NCI-H345 (cell line): ENCODE measurements at places on chromosomes 1 and 21.

DNA sequence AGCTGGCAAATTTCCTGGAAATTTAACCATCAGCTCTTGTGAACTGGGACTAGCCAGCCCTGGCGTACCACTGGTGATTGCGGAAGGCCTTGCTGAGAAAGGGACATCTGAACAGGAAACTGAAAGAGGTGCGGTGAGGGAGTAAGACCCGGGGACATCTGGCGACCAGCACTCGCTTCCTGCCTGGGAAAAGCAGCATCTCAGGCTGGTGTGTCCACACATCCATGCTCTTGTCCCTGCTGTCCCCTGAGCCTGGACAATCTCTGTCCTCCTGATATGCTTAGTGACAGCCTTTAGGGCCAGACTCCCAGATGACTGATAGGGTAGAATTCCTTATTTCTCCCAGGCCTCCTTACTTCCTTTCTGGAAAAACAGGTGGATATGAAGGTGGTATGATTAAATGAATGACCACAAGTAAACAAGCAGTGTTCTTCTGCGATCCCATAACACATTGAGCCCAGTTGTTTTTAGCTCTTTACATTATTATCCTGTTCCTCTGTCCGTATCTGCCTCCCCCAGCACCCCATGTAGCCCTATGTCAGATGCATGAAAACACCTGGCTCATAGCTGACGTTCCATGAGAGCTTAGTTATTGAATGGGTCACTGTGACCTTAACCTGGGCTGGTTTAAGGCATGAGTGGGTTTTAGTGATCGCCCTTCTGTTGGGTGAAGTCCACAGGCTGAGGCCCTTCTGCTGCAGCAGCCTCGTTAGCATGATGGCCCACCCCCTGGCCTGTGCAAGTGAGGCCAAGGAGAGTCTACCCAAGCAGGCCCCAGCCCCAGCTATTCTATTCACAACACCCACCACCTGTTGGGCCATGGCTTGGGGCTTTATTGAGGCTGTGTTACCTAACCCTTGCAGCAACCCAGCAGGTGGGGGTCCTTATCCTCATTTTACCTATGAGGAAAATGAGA lies 76.1 kb upstream of the GADD45A start:
- DNase-seq: no peak

DNA sequence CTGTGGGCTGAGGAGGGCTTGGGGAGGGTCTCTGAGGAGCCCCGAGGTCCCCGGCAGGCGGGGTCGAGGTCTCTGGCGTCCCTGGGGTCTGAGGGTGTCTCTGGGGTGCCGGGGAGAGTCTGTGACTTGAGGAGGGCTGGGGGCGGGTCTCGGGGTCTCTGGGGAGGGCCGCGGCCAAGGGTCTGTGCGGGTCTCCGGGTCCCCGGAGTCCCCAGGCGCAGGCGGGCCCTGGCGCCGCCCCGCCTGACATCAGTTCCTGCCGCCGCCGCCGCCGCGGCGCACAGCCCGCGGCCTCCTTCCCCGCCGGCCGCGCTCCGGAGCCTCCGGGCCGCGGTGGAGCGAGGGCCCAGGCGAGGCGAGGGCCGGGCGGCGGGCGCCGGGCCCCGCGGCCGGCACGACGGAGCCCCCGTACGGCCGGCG lies at the start of gene PLEKHM2:
PLEKHM2 (plus strand) TSS at position 279 of the 420 bp plus-strand sequence. CDS start 239 bp downstream, outside the sequence.
- DNase-seq: peak; percentile 41

DNA sequence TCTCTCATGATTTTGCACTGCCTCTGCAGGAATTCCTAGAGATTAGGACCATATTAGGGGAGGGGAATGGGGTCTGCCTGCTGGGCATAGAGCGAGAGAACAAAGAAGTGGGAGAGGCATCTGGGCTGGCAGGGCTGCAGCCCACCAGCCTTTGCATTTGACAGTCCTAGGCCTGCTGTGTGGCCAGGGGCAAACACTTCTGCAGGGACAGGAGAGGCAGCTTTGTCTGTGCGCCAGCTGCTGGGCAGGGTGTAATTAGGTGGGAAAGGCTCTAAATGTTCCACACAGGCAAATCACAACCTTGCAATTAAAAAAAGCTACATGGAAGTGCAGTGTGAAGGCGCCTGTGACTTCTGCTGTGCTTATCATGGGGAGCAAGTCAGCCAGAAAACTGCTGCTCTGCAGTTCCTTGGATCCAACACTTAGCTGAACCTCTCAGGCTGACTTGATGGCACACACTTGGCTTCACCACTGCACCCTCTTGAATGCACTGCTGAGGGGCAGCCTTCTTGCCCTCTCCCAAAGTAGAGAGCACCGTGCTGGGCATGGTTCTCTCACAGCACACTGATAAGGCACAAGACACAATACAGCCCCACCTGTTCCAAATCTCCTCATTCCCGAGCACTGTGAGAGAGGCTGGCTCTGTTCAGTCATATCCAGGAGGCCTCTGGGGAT lies 73.6 kb upstream of the TLR5 start:
- no peak for DNase-seq

GRCh38 chr1:206715552-206716158 lies 30.9 kb downstream of the MAPKAPK2 start:
- DNase-seq: no peak

- DNase-seq: peak; percentile 81
These were observed 62.5 kb downstream of the SCCPDH start for GRCh38 chr1:246786606-246787238.

DNA sequence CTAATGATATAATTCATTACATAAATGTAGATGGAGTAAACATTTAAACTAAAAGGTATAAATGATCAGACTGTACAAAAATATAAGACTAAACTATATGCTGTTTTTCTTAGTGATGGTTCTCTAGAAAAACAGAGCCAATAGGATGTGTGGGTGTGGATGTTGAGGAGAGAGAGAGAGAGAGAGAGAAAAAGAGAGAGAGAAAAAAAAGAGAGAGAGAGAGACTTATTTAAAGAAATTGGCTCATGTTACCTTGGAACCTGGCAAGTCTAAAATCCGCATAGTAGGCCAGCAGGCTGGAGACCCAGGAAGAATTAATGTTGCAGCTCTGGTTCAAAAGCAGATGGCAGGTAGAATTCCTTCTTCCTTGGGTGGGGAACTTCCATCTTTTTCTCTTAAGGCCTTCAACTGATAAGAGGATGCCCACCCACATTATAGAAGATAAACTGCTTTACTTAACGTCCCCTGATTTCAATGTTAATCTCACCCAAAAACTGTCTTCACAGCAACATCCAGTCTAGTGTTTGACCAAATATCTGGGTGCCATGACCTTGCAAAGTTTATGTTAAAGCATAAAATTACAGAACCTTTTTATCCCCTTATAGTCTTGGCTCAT lies 74.3 kb upstream of the KCNJ15 start:
- DNase-seq: no peak

DNA sequence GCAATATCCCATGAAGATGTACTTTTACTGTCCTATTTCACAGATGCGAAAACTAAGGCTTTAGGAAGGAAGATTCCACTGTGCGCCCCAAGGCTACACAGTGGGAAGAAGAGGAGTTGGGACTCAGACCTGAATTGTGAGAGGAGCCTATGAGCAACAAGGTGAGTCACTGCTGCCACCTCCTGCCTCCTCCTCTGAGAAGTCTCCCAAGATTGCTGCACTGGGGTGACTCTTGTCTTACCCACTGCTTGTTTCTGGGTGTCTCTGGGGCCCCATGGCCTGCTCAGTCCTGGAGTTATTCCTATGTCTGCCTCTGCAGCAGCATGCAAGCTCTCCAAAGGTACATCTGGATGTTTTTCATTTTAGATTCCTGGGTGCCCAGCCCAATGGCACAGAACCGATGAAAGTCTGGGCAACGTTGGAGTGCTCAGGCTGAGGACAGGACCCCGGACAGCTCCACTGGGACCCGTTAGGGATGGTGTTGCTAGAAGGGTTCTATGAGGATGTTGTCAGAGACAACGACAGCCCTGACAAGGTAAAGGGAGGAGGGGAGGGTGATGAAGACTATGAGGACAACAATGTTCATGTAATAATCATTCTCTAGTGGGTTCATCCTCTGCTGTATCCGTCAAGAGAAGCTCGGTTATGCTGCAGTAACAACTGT lies 11.0 kb upstream of the C1QA start:
- DNase-seq: no peak

- no peak for DNase-seq
These were observed 11.1 kb downstream of the WDR4 start for GRCh38 chr21:42868196-42868595.

- no peak for DNase-seq
These were observed 2.2 kb downstream of the MYCBP start for GRCh38 chr1:38870996-38871395.

DNA sequence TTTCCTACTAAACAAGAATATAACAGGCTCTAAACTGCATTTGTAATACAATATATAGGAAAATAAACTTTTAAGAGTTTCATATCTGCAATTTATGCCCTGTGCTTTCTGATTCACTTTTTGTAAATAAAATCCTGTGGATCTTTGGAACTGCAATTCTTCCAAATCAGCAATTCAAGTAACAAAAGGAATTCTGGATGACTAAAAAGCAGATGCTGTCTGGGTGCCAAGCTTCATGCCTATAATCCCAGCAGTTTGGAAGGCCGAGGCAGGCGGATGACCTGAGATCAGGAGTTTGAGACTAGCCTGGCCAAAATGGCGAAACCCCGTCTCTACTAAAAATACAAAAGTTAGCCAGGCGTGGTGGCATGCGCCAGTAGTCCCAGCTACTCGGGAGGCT lies 6.3 kb downstream of the NME7 start:
- DNase-seq: no peak

DNA sequence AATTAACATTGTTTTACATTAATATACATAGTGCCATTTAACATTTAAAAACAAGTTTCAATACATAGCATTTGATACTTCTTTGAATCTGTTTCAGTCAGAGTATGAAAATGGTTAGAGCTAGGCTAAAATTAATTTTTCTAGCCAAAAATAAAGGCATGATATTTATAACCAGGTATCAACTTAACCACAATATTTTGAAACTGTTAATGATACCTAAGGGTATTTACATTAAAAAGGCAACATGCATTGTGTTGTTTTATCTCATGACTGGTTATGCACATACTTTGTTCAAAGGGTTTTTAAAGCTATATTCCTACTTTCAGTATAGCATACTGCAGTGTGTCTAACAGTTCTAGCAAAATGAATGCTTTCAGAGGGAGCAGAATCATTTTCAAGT lies 130.0 kb downstream of the HS2ST1 start:
- DNase-seq: no peak

- no peak for DNase-seq
These were observed 8.9 kb upstream of the PTPRF start for GRCh38 chr1:43521756-43522155.

GRCh38 chr1:53070621-53071020 lies 8.6 kb downstream of the PODN start:
- DNase-seq: no peak

DNA sequence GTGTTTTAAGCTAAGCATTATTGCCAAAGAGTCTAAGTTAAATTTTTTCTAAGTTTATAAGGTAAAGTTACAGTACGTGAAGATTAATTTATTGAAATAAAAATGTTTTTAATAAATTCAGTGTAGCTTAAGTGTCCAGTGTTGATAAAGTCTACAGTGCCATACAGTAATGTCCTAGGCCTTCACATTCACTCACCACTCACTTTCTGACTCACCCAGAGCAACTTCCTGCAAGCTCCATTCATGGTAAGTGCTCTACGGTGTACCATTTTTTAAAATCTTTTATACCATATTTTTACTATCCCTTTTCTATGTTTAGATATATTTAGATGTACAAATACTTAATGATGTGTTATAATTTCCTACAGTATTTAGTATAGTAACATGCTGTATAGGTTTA lies 173.2 kb downstream of the CACNA1E start:
- no peak for DNase-seq

- peak; percentile 14 for DNase-seq
These were observed 17.0 kb downstream of the DHRS3 start for GRCh38 chr1:12600880-12601633.

DNA sequence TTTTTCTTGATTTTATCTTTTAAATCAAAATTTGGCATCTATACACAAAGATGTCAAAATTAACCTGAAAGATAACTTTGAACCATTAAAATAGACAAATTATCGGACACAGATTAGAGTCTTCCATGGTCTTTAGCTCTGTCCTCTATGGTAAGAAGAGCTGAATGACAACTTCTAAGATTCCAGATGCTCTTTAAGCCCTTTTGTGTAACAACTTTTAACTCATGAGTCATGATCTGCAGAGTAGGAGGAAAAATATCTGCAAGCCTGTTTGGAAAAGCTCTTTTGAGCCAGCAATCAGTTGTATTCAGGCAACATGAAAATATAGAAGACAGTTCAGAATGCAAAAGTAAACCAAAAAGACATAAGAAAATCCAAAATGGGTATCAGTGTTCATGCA lies 37.8 kb downstream of the TTC13 start:
- no peak for DNase-seq

GRCh38 chr1:241706257-241706656 lies 54.2 kb downstream of the WDR64 start:
- no peak for DNase-seq

- DNase-seq: no peak
These were observed 25.4 kb downstream of the NUP210L start for GRCh38 chr1:154129391-154129970.

DNA sequence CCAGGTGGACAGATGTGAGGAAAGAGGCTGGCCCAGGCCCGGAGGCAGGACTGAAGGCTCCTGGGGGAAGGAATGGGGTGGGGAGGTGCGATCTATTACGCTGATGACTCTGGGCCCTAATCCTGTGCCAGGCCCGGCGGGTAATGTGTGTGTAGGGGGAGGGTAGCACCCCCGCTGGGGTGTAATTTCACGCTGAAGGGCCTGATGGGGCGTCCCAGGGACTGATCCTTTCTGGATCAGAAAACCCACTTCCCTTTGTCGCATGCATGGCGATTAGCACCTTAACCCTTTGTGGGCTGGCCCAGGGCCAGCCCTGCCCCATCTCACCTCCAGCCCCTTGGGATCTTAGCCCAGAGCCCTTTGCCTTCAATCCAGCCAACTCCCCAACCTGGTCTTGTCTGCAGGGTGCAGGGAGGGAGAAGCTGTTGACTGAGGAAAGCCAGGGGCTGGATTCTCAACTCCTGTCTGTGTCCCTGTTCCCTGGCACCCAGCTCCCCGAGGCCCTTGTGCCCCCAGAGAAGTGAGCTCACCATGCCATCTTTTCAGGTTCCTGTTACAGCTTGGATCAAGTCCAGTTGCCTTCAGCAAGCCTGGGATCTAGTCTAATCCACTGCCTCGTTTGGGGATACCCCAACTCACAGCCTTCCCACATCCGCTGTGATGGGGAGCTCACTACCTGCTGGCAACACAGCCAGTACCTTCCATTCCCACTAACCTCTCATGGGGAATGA lies 26.0 kb downstream of the KNCN start:
- DNase-seq: no peak

GRCh38 chr1:224276771-224277487 lies 53.0 kb downstream of the NVL start:
- no peak for DNase-seq

- no peak for DNase-seq
These were observed 43.2 kb downstream of the GDAP2 start for GRCh38 chr1:117886101-117886795.

DNA sequence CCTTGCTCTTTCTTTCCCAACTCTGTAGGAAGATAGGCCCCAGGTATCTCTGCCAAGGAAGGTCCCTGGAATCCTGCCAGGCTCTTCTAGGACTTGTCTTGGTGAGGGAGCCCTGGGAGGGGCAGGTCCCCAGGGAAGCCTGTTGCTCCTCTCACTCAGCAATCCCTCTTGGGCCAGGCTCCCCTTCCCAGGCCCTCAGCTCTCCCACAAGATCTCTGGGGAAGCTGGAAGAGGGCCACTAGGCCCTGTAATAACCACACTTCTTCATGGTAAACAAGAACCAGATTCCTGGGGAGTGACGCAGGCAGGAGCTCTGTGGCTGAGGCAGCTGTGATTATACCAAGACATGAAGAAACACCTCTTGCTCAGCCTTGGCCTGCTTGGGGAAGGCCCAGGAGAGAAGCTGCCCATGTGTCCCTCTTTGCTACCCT lies 9.9 kb upstream of the MAPKAPK2 start:
- no peak for DNase-seq

- DNase-seq: peak; percentile 11
These were observed 75.7 kb upstream of the PKN2 start for GRCh38 chr1:88608139-88608943.
